ENCODE measurements at places on chromosomes 1 and 21.

DNA sequence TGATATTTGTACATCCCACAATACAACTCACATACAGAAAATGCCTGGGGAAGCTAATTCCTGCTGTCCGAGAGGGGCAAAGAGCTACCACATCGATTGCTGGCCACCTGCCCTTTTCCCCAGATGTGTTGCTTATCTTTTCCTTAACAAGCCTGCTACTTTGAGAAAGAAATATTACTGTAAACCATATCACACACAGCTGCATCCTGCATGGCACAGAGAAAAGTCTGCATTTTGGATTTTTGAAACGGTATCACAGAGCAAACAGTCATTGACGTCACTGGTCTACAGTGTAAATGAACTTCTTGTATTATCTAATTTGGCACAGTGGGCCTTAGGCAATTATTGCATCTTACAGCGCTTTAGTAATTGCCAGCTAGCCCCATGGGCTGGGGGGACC lies 164.7 kb downstream of the CLIC6 start:
- no peak for DNase-seq

GRCh38 chr1:66929691-66929998 lies 4.9 kb downstream of the MIER1 start:
- no peak for DNase-seq

DNA sequence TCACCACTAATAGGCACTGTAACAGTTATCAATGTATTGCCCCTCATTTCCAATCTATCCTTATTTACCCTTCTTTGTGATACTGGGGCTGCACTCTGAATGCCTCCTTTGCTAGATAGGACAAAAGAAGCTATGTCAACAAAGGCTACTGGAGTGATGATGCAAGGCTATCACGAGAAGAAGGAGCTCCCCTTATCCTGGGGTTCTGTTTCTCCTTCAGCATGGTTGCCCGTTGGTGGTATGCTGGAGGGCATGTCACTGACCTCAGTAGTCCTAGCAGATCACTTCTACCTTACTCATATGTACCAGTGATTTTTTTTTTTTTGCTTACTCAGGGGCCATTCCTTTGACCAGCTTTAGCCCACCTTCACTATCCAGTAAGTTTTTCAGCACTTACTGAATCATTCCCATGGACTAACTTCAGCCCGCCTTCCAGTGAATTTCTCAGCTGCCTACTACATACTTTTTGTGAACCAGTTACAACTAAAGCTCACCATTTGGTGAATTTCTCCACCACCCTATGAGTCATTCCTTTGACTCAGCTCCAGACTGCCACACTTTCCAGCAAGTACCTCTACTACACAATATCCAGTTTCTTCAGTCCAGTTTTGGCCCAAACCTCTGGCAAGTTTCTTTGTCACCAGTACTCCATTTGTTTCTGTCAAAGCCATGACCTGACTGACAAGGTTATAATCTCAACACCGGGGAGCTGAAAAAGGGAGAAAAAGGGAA lies 944.5 kb downstream of the KCNT2 start:
- DNase-seq: peak; percentile 13

GRCh38 chr1:36455386-36455785 lies 5.1 kb upstream of the OSCP1 start:
- DNase-seq: no peak

DNA sequence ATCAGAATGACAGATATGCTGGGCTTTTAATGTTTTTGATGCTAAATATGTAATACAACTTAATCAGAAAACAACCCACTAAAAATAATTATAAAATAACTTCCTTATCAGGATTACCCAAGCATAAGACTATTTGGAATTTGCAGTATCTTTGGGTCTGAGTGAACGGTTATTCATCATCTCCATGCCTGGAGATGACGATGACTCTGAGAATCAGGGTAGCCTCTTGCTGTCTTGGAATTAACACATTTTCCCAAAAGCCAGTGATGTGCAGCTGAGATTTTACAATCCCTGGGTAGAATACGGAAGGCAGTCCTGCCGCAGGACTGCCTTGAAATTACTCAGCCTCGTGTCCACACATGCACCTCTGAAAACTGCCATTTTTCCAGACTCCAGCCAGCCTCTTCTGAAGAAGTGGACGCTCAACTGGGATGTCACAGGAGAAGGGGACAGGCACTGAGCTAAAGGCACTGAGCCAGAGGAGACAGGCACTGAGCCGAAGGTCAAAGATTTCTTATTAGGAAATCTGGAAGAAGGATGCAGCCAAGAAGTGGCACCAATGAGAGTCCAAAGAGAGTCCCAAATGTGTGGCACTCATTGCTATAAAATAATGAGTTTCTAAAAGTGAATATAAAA lies 85.5 kb downstream of the PGBD5 start:
- DNase-seq: no peak

- no peak for DNase-seq
Observed at GRCh38 chr21:30468900-30469714, 11.1 kb downstream of the KRTAP19-1 start.
